Fibroblast of skin of abdomen (primary cell): ENCODE measurements at places on chromosomes 6 and 20.
A peak's percentile ranks its signal among the peaks of the same experiment; 100 is the strongest.

GRCh38 chr6:117674991-117675657, at the start of gene NUS1:
Gene NUS1 (plus strand): TSS chr6:117675469. CDS start chr6:117675671, 202 bp downstream.
- peak; percentile 99 for DNase-seq

GRCh38 chr6:2782356-2782708, 17.1 kb downstream of the WRNIP1 start:
- no peak for DNase-seq

GRCh38 chr20:45345104-45345936, 2.9 kb downstream of the SDC4 start:
- DNase-seq: no peak

DNA sequence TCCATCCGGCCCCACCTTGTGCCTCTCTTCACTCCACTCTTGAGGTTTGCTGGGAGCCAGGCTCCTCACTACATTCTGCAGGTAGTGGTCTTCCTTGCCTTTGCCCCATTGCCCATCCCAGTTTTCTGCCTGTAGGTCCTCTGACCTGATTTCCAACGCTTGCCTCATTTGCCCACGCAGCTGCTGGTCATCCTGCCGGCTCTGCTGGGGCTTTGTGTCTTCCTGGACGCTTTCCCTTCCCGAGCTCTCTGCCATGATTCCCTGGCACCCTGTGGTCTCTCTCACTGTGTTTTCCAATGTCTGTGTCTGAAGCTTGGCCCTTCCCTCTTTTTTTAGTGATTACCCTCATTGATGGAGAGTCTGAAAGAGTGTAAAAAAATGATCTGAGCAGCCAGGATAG, 451.6 kb downstream of the UTRN start:
- no peak for DNase-seq

DNA sequence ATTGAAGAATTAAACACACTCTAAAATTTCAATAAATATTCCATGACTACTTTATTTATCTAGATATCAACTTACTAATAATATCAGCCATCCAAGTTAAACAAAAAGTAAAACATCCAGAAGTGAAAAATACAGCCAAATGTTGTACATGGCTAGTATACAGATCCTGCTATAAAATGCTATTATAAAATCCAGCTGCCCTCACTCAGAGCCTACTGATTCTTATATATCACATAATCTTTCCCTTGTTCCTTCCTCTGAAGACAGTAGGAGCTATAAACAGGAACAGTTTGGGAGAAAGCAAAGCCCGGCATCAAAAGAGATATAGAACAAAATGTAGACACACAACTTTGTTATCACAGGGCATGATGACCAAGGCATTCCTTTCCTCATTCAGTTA, 212.9 kb downstream of the PLCB4 start:
- no peak for DNase-seq

GRCh38 chr20:57712851-57713504, 3.2 kb upstream of the PMEPA1 start:
- no peak for DNase-seq

DNA sequence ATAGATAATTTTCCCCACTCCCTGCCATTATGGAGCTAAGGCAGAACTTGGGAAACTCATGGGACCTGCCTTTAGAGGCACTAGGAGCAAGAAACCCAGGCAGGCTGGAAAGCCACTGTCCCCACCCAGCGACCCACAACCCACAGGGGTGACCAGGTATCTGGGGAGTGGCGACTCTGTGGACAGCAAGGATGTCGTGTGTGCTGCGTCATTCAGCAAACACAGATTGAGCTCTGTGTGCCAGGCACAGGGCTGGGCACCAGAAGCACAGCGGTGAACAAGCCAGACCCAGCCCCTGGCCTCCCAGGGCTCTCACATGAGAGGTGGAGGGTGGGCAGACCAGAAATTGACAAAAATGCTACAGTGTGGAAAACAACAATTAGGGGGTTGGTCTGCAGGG, 27.7 kb downstream of the DLGAP4 start:
- DNase-seq: no peak

DNA sequence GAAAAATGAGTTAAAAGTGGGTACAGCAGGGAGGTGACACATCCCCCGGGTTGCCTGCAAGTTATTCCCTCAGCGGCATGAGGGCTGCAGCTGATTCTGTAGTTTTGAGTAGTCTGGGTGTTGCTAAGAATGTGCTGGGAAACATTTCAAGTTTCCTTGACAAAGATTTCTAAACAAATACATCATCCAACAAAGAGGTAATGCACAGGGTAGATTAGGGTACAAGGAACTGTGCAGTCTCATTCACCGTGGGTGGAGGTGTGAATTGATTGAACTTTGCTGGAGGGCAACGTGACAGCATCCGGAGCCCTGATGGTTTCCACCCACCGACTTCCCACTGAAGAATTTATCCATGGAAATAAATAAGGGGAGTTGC, 21.8 kb downstream of the CASS4 start:
- DNase-seq: peak; percentile 66

DNA sequence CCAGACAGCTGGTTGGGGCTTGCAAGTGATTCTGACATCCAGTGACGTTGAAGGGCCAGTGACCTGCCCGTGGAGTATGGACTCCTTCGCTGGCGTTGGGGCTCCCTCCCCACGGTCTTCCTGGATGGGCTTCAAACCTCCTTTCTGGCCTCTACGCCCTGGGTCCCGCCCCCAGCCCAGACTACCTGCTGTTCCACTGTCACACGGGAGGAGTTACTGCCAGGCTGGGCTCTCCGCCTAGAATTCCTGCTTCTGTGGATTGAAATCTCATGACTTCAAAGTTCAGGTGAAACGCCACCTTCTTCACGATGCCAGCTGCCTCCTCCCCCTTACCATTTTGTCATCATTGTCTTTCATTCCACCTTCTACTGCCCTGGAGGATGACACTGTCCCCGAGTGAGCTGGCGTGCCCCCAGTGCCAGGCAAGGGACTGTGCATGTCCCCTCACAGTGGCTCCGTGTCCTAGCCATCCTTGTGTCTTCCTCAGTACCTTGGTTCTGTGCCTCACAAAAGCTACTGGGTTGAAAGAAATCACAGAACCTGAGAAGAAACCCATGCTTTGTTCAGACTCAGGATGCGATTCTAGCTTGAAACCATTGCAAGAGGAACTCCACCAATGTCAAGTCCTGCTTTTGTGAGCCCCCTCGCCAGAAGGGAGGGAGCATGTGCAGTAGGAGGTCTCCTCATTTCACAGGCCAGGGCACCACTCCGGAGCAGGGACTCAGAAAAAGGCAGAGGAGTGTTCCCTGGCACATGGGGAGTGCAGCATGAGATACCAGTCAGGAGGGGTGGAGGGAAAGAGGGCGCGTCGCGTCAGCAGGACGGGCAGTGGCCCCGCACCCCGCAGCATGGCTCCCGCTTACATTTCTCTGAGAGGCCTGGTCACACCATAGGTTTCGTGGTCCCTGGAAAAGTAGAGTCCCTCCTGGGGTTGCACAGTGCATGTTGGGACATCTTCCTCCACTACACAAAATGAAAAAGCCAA, 11.0 kb upstream of the IRF4 start:
- DNase-seq: no peak

DNA sequence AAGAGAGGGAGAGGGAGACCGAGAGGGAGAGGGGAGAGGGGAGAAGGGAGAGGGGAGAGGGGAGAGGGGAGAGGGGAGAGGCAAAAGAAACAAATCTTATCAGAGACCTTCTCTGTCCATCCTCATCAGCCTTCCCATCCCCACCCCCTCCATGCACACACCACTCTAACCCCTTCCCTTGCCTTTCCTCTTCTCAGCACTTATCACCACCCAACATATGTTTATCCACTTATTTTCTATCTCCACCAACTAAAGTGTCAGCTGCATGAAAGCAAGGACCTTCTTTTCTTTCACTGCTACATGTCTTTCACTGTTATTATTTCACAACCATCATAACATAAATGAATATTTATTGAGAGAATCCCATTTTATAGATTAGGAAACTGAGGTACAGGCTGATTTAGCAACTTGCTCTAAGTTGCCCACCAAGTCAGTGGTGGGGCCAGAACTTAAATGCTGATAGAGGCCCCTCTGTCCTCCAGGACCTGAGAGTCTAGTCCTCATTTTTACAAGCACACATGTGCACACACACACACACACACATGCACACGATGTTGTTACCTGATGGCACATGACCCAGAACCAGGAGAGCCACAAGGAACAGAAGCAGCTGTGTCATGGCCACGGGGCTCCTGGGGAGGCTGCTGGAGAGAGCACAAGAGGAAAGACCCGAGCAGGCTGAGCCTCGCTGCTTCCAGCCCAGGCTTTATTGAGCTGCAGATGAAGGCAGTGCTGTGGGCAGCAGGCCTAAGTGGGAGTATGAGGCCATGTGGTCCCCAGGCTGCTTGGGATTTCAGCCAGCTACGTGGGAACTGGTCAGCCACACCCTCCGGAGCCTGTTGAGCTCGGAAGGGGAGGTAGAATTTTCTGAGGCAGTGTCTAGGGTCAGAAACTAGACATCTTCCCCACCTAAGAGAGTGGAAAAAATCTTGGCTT, 2.3 kb downstream of the DEFB124 start:
- DNase-seq: no peak

DNA sequence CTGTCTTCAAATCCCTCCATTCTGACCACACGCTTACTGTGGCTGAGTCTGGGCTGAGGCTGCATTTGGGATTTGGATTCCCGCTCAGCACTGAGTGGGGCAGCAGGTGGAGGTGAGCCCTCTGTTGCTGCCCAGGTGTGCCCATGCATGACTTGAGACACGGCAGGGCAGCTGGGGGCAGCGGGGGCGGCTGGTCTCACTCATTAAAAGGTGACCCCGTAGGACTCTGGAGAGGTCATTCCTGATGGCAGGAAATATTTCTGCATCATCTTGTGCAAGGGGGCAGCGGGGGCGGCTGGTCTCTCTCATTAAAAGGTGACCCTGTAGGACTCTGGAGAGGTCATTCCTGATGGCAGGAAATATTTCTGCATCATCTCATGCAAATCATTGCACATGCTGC, 49.8 kb downstream of the SMOC2 start:
- DNase-seq: no peak

DNA sequence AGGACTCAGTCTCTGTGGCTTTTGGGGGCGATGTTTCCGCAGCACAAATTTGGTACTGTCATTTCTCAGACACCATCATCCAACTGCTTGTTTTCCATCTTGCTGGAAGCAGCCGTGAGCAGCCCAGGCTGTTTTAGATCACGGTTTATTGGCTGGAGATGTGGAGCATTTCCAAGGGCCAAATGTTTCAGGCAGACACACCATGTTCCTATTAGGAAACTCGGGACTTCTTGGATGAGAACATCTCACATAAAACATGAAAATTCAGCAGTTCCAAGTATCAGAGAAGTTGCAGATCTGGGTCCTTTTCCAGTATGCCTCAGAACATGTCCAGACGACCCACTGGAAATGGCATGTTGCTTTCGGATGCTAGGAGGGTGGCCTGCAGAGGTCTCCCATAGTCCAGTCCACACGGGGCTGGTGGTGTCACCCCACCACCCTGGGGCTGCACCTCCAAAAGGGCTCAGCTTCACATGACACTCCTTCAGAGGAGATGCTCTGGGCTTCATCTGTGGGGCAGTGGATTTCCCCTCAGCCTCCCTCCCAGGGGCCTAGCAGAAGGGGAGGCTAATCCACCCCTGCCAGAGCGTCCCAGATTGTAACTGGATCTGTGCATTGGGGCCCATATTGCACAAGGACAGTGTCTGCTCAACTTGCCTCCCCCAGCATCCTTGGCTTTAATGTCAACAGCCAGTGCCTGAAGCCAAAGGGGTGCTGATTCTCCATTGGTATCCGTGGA, 176.3 kb downstream of the SCP2D1 start:
- DNase-seq: no peak

DNA sequence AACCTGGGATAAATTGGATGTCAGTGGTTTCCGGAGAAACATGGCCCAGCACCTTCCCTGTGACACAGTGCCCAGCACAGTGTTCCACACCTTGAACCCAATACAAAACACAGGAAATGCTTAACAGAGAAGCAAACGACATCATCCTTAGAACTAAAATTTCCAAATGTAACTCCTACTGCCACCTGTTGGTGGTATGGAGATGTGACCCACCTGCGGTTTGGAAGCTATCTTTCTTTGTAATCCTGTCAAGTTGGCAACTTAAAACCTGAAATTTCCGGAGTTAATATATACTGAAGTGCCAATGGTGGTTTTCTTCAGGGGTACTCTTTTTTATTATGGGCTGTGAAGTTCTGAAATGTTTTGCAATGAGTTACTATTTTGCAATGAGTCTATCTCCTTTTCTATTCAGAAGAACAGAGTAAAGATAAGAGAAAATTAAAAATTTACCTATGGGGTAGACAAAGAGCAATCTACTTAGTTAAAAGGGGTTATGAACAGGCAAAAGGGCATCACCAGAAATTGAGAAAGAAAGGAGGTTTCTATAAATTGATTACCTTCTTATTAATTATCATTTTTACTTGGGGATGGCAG, 658.8 kb downstream of the PTPRT start:
- DNase-seq: peak; percentile 8

DNA sequence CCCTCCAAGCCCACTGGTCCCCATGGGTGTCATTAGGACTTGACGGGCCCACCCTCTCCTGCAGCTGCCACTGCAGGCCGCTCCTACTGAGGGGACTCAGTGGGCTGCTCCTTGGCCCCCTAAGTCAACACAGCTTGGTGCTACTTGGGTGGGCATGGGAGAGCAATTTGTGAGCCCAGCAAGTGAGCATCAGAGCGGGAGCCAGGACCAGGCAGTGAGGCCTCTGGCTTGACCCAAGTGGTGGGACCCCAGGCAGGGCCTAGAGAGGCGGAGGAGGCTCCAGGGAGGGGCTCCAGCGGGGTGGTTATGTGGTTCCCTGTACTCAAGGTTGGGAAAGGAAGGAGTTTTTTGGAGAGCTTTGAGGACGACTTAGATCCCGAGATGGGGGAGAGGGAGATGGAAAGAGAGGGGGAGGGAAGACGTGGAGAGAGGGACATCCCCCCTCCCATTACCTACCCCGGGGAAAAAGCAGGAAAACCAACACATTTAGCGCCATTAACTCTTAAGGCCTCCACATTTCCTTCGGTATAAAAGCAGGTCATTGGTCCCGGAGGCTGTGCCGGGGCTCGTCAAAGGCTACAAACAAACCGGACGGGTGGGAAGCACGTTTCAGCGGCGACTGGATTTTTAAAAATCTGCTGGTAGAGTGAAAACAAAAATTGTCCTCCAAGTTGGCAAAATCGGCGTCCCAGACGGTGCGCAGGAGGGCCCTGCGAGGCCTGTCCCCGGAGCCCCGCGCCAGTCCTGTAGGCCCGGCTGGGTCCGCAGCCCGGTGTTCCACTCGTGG, 8.8 kb downstream of the FOXC1 start:
- no peak for DNase-seq
